Femur (tissue), 1 donor: ENCODE measurements at places on chromosomes 7 and 10.

DNA sequence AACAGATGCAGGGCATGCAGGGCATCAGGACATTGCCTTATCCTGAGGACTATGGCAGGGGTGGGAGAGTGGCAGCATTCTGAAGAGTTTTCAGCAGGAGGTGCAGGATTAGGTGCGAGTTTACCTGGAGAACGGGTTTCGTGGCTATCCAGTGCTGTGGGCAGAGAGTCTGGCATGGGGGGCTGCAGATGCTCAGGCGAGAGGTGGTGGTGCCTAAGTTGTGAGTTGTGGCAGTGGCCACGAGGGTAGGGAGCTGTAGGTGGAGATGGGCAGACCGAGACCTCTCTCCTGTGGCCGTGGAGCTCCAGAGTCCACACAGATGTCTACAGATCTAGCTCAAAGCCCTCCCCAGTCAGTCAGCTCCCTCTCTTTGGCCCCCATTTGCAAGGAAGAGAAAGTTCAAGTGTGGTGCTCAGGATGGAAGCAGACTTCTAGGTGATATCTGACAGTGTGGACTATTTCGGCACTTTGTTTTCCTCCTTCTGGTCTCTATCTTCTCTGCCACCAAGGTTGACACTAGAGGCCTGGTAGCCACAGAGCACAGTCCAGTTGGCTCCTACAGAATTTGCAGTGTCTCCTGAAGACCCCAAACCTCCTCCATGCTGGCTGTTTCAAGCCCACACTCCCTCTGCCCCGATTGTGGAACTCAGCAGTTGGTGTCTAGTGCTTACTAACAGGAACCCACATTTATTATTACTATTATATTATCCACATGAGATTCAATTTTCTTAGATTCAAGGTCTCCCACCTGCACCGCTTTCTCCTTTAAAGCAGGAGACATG, 955.7 kb upstream of the ZNF722 start:
- DNase-seq, result no peak

DNA sequence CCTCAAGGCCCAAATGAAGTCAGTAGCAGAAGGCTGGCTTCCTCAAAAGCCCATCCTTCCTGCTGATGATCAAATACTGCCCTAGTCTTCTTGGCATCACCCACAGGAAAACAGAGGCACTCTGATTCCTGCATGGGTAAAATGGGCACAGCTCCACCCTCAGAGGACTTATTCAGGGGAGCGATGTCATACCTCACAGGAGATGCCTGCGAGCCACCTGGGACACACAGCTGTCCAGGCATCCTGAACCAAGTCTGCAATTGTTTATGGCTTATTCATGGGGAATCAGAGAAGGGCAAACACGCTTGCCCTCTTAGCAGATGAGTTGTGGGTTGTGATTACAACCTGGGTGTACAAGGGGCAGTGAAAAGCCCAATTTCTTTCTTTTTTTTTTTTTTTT, 22.0 kb upstream of the LMTK2 start:
- DNase-seq, result no peak

GRCh38 chr7:27784399-27785053, 44.6 kb downstream of the TAX1BP1 start:
- DNase-seq, result no peak

DNA sequence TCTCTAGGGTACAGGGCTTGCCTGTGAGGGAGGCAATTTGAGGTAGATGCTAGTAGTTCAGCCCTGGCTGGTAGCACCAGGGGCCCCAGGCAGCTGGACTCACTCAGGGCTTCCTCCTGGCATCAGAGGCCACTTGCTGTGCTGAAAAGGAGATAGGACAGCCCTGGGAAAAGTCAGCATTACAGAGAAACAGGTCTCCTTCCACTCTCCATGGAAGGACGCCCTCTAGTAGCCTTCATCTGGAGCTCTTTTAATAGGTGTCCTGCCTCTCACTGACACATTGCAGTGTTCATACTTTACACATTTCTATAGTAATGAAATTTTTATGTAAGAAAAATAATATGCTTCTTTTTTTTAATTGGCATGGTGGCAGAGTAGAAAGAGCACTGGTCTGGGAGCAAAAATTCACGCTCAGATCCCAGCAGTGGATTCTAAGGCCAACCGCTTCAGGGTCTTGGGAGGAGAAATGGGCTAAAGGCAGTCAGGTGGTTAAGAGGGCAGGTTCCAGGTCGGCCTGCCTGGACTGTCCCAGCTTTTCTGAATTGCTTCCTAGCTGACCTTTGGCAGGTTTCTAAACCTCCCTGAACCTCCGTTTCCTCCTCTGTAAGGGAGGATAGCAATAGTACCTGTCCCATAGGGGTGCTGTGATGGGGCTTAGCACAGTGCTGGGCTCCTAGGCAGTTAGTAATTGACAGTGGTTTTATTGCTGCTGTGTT, 35.8 kb downstream of the AIFM2 start:
- no peak for DNase-seq

- DNase-seq, result no peak
Observed at GRCh38 chr10:320771-321170, 185.5 kb downstream of the ZMYND11 start.

DNA sequence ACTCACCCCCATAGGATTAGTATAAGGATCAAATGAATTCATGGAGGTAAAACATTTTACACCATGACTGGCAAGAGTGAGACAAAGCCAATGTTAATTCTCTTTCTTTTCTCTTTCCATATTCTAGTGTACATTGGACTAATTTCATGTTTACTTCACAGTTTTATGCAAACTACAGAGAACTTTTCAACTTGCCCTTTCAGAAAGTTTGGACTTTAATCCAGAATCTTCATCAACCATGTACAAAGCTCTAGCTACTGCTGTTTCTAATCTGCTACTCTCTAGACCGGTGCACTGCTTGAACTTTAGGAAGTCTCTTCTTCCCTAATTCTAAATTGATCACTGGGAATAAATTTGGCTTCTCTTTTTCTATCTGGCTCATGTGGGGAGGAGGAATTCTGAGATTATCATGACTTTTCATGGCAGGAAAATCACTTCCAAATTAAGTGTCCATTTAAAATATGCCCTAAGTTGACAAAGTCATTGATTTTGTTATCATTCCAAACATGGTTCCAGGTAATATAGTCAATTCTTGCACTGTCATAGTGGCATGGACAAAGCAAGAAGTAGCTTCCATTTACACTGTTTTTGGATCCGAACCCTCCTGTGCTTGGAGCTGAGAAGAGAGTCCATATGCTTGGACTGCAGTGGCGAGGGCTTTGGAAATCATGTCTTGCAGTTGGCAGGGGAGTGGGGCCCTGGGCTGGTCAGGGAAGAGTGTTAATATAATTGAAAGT, 903.3 kb downstream of the CCSER2 start:
- DNase-seq, result no peak

- DNase-seq, result peak; percentile 17
Observed at GRCh38 chr7:507623-508300, 11.9 kb downstream of the PDGFA start.

DNA sequence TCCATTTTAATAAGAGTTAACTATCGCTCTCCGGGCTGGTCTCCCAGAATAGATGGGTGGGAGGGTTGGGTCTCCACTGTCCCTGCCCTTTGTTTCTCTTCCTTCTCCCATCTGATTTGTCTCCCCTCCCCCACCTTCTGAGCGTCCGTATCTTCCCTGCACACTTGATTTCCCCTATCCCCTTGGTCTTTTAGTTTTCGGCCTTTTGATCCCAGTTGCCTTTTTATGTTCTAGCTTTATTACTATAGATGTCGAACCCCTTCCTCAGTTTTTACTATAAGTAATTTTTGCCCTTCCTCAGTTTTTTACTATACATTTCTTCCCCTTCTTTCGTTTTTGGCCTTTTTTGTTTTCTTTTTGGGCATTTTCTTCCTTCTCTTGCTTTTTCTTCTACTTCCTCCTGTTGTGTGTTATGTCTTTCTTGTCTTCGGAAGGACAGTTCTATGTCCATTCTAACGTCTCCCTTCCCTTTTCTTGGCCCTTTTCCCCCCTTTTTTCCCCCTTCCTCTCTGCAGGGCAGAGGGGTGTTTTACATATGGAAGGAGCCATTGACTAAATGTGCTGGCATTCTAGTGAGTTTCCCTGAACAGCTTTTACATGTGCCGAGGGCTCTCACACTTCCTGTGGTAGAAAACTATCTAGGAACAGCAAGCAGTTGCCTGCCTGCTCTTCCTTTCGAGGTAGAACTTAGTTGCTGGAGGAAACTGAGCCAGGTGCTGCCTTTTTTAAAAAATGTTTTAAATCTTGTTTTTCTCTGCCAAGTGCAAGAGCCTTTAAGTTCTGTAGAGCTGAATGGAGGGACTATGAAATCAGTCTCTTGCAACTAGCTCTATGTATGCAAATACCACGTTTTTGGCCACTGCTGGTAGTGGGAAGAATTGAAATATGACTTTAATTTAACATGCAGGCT, 2.8 kb downstream of the TET1 start:
- peak; percentile 37 for DNase-seq

GRCh38 chr7:31521336-31522010, 7.6 kb downstream of the ITPRID1 start:
- no peak for DNase-seq

DNA sequence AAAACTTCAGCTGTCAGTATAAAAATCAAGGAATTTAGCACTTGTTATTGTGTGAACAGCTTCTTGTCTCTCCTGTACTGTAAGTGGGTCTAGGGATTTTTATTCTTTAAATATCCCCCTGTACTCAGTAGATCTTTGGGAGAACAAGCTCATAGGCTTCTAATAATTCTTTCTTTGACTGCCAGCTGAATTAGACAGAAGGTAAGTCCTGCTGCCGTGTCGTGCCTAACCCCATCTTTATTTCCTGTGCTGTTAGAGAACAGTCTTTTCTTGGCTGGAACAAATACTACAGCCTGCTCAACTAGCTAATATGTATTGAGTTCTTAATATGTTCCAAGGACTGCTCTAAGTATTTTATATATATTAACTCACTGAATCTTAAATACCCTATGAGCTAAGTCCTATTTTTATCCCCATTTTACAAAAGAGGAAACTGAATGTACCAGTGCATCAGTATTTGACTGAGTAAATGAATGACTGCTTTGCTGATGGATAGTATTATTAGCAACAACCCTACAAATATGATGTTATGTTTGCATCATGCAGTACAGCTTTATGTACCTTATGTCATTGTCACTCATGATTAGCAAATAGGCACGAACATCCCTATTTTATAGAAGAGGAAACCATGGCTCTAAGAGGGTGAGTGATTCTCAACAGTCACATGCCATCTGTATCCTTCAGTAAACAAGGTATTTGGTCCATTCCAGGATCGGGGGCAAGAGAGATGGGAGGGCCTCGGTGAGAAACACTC, 5.5 kb upstream of the DUSP5 start:
- DNase-seq, result no peak

DNA sequence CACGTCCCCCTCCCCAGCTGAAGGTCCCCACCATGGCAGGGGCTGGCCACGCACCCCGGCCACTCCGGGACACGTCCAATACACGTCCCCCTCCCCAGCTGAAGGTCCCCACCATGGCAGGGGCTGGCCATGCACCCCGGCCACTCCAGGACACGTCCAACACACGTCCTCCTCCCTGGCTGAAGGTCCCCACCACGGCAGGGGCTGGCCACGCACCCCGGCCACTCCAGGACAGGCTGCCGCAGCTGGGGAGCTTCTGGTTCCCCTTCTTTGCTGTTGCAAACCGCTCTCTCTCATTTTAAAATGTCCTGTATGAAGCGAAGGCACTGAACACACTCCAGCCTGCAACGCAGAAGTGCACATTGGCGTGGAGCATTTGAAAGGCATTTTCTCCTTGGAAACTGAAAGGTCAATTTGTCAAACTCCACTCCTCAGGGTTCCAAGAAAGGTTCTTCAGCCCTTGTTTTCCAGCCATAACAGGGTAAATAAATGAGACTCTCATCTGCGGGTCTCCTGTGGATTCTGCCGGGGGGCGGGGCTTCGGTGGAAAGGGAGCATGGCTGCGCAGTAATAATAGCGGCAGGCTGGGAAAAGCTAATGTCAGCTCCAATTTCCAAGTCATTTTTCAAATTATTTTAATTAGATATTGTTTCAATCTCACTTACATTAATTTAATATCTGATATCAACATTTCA, 580.3 kb downstream of the DNAJB6 start:
- DNase-seq, result no peak

GRCh38 chr7:42068554-42069280, 168.3 kb downstream of the GLI3 start:
- DNase-seq, result no peak

DNA sequence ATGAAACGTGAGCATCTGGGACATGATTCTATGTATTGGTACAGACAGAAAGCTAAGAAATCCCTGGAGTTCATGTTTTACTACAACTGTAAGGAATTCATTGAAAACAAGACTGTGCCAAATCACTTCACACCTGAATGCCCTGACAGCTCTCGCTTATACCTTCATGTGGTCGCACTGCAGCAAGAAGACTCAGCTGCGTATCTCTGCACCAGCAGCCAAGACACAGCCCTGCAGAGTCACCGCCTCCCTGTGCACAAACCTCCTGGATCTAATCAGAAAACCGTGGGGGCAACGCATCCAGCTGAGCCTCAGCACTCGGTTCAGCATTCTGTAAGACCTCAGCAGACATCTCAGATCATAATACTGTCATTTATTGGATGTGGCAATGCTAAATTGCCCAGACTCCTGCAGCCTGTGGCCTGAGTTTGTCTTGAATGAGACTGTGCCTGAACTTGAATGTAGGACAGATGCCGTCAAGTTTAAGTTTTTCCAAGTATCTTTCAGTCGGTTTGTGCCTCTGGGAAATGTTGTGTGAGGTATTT, 41.5 kb upstream of the PRSS58 start:
- no peak for DNase-seq

DNA sequence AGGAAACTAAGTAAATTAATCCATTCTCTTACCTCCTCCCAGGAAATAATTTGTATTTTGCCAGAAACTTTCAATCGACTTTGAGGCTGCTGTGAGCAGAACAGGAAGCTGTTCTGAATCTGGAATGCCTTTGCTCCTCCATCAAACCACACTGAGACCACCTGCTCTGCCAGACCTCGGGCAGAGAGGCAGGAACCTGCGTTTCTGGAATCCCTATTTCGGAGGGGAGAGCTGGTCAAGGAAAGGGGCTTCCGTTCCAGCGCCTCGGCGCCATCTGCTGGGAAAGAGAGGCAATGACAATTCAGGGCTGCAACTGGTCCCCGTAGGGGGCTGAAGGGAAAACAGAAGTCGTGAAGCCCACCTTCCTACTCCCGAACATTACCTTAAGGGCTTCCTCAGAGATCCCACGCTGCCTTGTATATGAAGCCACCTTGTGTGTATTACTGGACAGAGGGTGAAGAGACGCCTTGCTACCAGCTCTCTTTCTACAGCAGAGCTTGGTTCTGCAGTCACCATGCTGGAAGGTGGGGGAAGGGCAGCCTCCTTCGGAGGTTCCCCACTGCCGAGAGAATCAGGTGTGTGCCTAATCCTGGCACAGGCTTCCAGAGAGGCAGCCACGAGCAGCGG, 31.2 kb downstream of the ZNF467 start:
- DNase-seq, result peak; percentile 79

DNA sequence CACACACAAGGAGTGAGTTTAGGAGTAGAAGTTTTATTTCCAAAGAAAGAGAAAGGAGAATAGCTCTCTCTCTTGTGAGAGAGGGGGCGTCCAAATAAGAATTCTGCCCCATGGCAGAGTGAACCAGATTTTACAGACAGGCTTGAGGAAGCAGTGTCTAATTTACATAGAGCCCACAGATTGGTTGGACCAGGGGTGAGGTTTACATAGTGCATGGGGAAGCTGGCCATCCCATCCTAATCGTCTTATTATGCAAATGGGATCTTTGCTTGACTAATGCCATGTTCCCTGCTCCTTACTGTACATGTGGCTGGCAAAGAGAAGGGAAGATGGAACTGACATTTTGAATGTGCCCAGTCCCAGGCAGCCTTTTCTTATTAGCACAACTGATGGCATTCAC, 60.0 kb upstream of the ACSM6 start:
- DNase-seq, result no peak
